AG04450 (cell line): ENCODE measurements at places on chromosomes 5 and 9.

DNA sequence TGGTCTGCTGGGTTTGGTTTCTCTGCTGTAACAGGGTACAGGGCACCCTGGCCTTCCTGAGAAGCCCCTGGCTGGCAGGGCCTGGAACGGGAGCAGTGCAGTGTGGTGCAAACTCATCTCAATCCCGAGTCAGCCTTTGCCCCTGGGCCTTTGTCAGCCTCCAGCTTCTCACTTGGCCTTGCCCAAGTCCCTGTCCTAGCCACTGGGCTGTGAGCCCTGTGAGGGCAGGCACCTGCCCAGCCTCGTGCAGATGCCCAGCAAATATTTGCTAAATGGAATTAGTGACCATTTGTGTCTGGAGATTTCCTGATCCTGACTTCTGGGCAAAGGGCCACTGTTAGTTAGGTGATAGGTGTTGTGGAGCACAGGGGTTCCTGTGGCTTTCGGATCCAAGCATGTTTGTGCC lies 13.0 kb downstream of the RGS3 start:
- DNase-seq, result no peak

DNA sequence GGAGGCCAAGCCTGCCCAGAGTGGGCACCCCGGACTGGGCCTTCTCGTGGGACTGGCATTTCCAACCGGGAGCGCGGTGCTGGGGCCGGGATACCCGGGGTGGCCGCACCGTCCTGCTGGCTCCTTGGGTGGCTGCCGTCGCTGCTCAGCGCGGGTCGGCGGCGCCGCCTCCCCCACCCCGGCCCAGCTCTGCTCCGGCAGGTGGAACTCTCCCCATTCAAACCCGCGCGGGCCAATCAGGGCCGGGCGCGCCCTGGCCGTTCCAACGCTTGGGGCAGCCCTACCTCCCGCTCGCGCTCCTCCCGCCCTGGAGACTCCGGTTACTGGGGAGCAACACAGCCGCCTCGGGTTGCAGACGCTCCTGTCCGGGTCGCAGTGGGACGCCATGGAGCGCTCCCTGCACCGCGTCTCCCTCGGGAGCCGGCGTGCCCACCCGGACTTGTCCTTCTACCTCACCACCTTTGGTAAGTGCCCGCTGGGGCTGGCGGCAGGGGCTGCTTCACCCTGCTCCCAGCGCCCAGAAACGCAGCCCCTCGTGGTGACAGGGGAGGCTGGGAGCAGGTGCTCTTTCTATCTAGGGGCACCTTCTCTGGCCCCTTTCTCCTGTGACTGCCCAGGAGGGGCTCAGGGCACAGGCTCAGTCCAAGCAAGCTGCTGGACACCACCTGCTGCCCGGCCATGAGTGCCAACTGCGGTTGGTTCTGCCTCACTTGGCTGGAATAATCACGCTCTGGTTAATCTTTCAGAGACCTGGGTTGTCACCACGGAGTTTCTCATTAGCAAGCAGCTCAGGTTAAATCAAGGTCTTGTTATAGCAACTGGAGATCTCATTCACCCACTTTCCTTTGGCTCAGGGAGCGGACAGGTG lies at the start of gene RGS3:
Gene RGS3, plus strand, starts transcription at position 310 of the 868 bp plus-strand sequence. Its CDS starts 76 bp downstream, at position 386.
- no peak for DNase-seq

- no peak for DNase-seq
Measured at GRCh38 chr5:82910905-82911304, 166.3 kb downstream of the TMEM167A start.

GRCh38 chr5:10563110-10563944 lies 543 bp upstream of the ANKRD33B start:
- DNase-seq, result no peak

GRCh38 chr5:146475190-146475780 lies 28.2 kb downstream of the TCERG1 start:
- DNase-seq, result no peak

- DNase-seq, result peak; percentile 78
Measured at GRCh38 chr5:150155258-150156026, at the start of gene PDGFRB. TSS of gene PDGFRB (minus strand) at chr5:150155845. CDS start at chr5:150137047, 18,798 bp downstream.

- no peak for DNase-seq
Measured at GRCh38 chr5:169870211-169870610, 110.1 kb downstream of the INSYN2B start.

- DNase-seq, result no peak
Measured at GRCh38 chr5:159655757-159656409, 260.4 kb upstream of the ADRA1B start.

DNA sequence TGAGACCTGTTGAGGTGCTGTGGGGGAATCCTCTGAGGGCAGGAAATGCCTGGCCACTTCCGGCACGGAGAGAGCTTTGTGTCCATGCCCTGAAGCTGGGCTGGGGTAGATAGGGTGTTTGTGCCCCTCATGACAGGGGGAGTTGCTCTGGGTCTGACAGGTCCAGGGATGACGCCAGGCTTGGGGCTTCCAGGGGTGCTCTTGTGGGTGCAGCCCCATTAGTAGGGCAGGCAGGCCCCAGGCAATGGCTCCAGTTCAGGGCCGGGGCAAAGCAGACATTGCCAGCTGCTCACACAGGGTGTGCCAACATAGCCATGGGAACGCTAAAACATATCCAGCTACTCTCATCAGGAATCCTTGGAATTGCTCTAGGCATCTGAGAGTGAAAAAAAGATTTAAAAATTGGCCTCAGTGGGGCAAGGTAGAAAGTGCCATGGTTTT lies 21.1 kb downstream of the PITX1 start:
- no peak for DNase-seq

GRCh38 chr5:77877516-77878355 lies 101.6 kb upstream of the TBCA start:
- no peak for DNase-seq

DNA sequence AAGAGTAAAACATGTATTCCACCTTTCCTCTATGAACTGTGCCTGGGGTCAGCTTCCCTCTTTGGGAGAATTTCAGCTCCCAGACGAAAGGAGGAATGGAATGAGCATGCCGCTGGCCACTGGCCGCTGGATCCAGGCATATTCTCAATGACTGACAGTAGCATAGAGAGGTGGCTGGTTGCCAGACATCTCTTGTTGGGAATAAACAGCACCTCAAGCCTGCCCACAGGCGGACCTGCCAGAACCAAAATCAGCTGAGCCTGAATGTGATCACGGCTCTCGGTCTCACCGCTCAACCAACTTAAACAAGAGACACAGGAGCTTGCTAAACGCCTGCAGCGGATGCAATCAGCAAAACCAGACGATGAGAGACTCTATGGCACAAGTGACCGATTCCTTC lies 20.6 kb downstream of the TBC1D9B start:
- DNase-seq, result no peak

DNA sequence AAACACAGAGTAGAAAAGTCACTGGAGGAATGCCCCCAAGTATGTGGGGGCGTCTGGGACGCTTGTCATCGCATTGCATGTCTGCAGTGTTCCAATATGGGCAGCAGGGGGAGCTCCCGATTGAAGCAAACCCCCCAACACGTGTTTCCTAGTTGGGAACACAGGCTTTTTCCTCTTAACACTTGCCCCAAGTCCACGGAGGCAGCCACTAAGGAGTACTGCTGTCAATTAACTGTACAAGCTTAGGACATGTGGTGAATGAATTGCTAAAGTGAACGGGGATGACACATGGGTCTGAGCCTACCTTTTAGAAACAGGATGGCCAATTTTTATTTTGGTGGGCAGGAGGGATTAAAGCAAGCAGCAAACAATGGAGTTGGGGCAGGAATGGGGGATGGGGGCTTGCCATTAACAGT lies 2.2 kb downstream of the GABRB2 start:
- no peak for DNase-seq

DNA sequence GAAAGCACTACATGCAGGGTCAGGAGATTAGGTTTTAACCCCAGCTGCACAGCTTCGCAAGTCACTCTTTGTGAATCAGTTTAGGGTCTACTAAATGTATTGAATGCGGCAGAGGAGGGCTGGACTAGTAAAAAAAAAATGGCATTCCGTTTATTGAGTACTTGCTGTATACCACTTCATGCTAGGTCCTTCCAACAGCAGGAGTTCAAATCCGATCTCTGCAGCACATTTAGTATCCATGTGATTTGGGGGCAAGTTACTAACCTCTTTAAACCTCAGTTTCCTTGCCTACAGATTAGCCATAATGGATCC lies 204.4 kb downstream of the SNCAIP start:
- DNase-seq, result no peak
